ENCODE measurements at places on chromosomes 6 and 20.

DNA sequence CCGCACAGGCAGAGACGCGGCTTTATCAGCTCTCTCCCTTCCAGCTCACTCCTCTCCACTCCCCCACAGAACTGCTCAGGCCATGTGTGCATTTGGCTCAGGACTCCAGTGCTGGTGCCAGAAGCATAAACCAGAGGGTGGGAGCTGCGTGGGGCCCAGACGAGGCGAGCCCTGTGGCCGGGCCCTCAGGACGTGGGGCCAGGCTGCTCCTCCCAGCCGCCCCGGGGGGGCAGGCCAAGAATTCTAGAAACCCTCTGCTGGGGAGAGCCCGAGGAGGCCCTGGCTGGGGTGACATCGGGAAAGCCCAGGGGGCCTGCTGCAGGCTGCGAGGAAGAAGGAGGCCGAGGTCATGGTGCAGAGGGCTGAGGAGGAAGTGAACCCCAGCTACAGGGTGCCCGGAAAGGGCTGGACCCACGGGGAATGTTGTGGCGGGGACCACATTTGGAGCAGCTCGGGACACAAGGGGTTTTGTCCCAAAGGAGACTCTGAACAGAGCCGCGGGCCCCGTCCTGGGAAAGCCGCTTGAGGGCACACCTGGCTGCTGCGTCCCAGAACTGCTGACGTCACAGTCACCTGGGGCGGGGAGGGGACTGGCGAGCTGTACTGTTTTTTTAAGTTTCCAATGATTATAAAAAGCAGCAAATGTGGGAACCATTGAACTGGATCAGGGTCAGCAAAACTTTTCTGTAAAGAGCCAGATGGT is 107.1 kb downstream of the BANF2 start:
- no peak for DNase-seq

DNA sequence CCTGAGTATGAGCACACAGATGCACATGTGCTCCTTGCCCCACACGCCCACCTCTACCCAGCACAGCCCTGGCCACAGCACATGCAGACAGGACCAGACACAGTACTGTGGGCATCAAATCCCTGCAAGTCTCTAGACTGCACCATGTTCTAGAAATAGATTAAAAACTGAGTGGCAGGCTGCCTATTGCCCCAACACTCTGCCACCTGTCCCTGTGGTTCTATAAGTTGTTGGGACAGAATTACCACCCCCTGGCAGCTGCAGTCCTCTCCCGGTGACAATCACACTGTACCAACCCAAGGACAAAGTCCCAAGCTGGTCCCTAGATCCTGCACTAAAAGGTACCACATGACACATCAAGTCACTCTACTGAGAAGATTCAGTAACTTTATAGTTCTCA is 70.2 kb downstream of the B3GAT2 start:
- no peak for DNase-seq

GRCh38 chr20:36102809-36103596 is 51.5 kb upstream of the EPB41L1 start:
- DNase-seq: no peak

GRCh38 chr6:106453756-106454367 is 93.3 kb downstream of the CRYBG1 start:
- no peak for DNase-seq

GRCh38 chr20:4227085-4227821 is 211.9 kb upstream of the RNF24 start:
- no peak for DNase-seq

- no peak for DNase-seq
Measured at GRCh38 chr6:127148511-127148910, 30.0 kb downstream of the RSPO3 start.

DNA sequence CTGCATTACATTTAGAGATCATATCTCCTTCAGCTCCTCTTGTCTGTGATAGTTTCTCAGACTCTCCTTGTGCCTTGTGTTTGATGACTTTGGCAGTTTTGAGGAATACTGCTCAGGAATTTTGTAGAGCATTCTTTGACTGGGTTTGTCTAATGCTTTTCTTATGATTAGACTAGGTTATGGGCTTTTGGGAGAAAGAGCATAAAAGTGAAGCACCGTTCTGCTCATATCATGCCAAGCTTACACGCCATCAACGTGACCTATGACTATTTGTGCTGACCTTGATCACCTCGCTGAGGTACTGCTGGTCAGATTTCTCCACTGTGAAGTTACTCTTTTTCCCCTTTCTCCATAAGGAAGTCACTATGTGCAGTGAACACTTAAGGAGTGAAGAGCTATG is 256.0 kb downstream of the LY86 start:
- no peak for DNase-seq

GRCh38 chr6:120378582-120379220 is 955.6 kb downstream of the TBC1D32 start:
- no peak for DNase-seq

All from activated naive CD4-positive, alpha-beta T cell treated with anti-CD3 and anti-CD28 coated beads, Interleukin-2, amount 50 U/mL, for 16 hours (primary cell).